Occipital lobe (tissue), 3 donors: ENCODE measurements at places on chromosomes 12 and 14.

GRCh38 chr12:71007781-71008404 lies 87.4 kb upstream of the PTPRR start:
- DNase-seq, result no peak

- no peak for DNase-seq
Measured at GRCh38 chr14:42323426-42323825, 716.8 kb downstream of the LRFN5 start.

- no peak for DNase-seq
Measured at GRCh38 chr14:75046899-75047298, 4.4 kb downstream of the MLH3 start.

DNA sequence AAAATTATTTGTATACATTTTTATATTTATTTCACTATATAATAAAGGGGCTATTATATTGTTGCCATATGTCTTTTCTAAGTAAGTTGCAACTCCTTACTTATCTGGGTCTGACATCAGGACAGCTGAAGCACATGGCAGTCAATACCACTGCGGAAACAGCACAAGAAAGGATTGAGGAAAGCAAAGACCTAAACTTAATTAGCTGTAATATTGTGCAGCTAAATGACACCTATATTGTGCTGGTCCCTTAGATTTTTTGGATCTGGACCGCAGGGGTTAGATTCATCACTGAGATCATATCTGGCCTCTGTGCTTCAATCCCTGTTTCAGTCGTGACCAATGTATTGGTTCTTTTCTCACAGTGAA lies 359.6 kb upstream of the DIO2 start:
- no peak for DNase-seq

- DNase-seq, result no peak
Measured at GRCh38 chr12:15274561-15274967, 47.7 kb upstream of the PTPRO start.

GRCh38 chr14:49919825-49920659 lies 27.2 kb downstream of the ARF6 start:
- DNase-seq, result no peak

DNA sequence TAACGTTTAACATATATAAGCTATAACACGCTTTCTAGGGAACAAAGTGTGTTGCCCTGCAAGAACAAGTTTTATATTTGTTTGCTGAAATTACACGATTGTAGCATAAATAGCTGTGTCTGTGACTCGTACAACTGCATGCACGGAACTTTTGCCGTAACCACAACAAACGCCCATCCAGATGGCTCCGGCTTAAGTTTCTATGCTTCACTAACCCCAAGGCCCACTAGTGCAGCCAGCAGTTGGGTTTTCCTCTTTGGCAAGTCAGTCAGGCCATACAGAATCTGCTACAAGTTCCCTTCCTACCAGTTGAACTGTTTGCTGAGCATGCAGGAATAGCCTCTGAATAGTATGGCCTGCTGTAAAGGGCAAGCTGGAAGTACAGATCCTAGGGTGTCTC lies 12.1 kb downstream of the CSRP2 start:
- no peak for DNase-seq

DNA sequence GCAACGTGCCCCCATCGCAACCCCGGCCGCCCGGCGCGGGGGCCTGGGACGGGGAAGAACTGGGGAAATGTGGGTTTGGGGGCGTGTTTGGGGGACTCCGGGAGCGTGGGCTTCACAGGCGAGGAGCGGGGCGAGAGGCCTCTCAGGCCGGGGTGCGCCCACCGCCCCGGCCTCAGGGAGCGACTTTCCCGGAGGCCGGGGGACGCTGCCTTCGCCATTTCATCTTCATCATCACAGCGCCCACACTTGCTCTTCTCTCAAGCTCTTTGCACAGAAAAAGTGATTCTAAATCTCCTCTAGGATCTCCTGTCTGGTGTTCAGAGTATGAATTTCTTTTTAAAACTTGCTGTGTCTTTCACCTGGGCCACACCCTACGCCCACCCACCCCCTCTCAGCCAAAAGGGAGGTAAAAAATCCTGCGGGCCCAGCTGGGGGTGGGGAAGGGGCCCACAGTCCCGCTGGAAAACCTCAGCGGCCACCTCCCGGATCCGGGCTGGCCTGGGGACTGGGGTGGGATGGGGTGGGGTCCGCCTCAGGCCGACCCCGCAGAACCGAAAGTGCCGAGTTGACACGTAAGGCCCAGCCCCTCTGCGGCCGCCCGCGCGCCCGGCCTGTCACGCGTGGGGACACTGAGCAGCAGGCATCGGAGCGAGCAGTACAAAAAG lies 7.4 kb downstream of the CDKN1B start:
- no peak for DNase-seq
